Muscle of arm (tissue), 14 donors: ENCODE measurements at places on chromosomes 2 and 18. TPM values are rescaled to one million over a fixed set of nuclear protein-coding genes. Genes with fewer than 3 reads are reported as not detected.
A peak's percentile ranks its signal among the peaks of the same experiment; 100 is the strongest.

- no peak for DNase-seq
Observed at GRCh38 chr2:102789349-102790090, 27.7 kb downstream of the TMEM182 start.

TBR1 gene
- not detected for polyA plus RNA-seq

GRCh38 chr2:72576459-72576858 is 249.4 kb downstream of the EXOC6B start:
- DNase-seq, result no peak

- no peak for DNase-seq
Observed at GRCh38 chr2:102498414-102498813, 25.4 kb downstream of the SLC9A4 start.

DNA sequence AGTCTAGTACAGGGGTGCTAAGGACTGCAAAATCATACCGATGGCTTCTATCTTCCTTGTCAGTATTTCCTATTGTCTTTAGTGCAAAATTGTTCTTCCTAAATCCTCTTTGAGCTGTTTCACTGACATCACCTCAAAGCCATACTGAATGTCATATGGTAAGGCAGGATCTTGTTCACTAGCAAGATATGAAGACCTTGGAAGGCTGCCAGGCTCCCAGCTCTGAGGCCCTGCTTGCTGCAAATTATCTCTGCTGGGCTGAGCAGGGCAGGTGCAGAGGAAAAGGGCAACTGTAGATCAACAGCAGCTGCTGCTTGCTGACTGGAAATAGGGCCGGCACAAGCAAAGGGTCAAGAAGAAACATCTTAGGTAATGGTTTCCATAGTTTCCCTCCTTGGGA is 58.2 kb downstream of the PMAIP1 start:
- peak; percentile 54 for DNase-seq

CDK5R2 gene
- not detected for polyA plus RNA-seq

TRPM8 gene
- polyA plus RNA-seq, result not detected

HOXD3 gene
- 4.8 TPM for polyA plus RNA-seq

DNA sequence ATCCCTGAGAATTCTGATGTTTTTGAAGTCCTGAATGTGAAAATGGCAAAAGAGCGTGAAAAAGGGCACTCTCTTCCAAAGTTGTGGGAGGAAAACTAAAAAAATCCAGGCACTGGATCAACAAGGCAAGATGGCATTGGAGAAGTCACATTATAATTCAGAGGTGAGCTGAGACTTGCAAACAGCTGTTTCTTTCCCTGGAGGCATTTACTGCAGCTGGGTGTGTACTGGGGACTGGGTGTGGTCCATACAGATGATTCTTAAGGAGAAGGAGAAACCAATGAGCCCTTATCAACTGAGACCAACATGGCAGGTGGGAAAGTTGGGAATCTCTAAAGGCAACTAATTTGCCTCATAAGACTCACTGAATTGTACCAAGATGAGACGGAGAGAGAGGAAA is 313.9 kb downstream of the TRIB2 start:
- no peak for DNase-seq

IL36RN gene
- 5.0 TPM for polyA plus RNA-seq

DNA sequence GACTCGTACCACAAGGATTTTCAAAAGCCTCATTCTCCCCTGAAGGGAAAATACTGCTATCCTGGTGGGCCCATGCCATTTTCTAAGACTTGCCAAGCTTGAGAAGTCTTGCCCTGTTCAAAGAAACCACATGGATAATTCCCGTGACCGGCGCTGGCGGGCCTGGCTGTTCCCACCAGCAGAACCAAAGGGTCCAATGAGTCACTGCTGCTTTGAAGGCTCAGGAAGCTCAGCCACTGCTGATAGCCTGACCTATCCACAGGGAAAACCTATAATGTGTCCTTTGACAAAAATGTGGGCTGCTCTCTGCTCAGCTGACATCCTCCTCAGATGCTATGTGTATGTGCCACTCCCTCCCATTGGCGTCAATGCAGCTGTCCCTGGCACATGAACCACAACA is 137.9 kb upstream of the RAB12 start:
- no peak for DNase-seq

C1QL2 gene
- not detected for polyA plus RNA-seq

- no peak for DNase-seq
Observed at GRCh38 chr2:61157371-61158003, 4.5 kb upstream of the C2orf74 start.

GRCh38 chr2:152594022-152594766 is 123.1 kb downstream of the PRPF40A start:
- DNase-seq, result peak; percentile 46

GRCh38 chr18:3086871-3087270 is 73.9 kb upstream of the LPIN2 start:
- DNase-seq, result no peak

CYP1B1 gene
- polyA plus RNA-seq, result 5.7 TPM

DNA sequence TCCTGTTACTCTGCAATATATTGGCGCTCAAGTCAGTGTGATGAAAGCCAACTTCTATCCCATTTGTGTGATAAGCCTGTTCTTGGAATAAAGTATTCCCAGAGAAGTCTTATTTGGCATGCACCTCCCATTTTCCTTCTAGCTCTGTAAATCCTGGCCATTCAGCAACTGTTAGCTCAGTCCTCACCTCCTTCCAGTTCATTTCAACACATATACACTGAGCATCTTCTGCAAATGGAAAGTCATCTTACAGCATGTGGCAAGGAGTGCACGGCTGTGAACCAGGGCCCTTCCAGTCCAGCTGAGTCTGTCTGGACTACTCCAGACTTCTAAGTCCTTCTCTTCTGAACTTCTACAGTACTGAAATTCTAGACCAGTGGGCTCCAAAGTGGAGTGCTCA is 53.1 kb downstream of the SPATS2L start:
- peak; percentile 66 for DNase-seq

- no peak for DNase-seq
Observed at GRCh38 chr2:37713258-37713700, 41.8 kb upstream of the CDC42EP3 start.

- no peak for DNase-seq
Observed at GRCh38 chr2:191105082-191105481, 45.7 kb downstream of the STAT4 start.

DNA sequence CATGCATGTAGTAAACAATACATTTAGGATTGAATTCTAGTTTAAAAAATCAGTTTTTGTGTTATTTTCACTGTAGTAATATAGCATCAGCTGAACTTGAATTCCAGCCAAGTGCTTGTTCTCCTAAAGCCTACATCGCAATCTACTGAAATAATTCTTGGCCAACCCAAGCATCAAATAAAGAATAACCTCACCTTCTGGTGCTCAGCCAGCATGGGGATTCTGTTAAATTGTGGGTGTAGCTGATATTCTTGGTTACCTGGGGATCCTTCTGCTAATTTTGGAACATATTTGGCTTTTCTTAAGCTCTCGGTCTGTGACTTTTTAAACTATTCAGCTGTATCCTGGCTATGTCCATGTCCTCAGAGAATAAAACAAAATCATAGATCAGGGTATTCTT is 248.8 kb downstream of the NRXN1 start:
- DNase-seq, result peak; percentile 86

GRCh38 chr2:188576651-188577050 is 285.0 kb downstream of the GULP1 start:
- no peak for DNase-seq

DNA sequence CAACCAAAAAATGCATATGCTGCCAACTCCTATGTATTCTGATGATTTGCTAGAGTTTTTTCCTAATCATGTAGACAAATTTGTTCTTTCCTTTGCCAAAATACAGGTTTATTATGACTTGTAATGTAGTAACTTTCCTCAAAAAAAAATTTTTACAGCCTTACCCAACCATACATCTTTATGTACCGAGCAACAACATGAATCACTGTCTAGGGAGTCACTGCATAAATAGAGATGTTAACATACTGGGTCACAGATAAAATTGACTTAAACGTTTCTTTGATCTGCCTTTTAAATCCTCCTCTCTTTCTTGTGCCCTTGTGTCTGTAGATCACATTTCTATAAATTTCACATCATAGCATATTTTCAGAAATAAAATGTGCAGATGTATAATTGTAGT is 143.6 kb downstream of the MBD2 start:
- no peak for DNase-seq

DNA sequence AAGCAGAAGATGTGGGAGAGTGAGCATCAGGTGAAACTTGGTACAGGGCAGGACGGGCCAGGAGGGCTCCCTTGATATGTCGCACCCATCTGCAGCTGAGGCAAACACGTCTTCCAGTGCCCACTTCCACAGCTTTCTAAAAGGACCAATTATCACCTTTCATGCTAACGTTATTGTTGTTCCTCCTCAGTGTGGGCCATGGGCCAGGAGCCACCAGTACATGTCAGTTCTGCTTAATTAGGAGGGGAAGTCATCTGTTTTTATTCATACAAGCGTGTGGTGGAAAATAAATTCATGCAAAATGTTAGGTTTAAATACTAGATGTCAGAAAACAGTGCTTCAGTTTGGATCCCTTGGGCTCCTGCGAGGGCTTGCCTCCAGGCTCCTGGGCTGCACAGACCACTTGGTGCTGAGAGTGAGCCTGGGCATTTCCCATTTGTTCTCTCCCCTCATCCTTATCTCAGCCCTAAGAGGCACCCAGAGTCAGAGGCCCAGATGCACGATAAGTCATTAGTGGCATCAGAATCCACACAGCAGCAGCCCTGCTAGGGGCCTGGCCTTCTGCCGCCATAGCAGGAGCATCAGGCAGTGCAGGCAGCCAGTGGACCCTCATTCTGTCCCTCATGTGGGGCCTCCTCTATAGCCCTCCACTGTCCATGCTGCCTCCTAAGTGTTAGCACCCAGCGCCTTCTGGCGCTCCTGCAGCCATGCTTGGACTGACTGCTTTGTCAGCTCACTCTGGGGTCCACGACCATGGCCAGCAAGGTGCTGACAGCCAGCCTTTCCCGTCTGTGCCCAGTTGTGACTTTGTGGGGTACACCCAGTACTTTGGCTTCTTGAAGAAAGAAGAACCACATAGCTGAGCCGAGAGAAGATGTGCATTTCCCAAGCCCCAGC is 539.8 kb upstream of the RAB6C start:
- DNase-seq, result no peak

UGT1A10 gene
- not detected for polyA plus RNA-seq

DNA sequence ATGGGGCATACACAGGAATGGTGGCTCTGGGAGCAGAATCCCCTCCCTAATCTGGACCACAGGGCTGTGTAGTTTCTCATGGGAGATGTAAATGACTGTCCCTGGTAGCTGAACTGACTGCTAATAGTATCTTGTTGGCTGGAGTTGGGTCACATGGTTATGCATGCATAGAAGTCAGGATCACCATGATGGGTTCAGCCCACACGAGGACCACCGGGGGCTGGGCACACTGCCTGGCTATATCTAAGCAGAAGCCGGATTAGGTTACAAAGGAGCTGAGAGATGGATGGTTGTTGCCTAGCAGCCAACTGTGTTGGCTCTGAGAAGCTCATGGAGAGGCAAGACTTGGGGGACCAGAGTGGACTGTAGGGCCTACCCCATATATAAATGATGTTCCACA is 6.7 kb upstream of the MAP3K2 start:
- DNase-seq, result no peak

DNA sequence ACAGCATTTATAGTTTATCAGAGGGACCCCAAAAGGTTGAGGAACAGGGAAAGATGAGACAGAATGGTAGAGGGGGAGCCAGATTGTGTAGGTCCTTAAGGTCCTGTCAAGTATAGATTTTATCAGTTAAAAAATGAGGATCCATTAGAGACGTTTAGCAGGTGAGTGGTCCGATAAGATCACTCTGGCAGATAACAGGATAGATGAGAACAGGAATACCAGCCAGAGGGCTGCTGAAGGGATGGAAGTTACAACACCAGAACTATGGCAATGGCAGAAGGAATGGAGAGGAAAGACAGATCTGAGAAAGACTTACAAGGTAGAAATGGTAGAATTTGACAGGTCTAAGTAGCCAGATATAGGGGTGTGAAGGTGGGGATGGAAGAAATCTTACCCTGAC is 141.7 kb downstream of the CDH20 start:
- DNase-seq, result no peak

CHN1 gene
- polyA plus RNA-seq, result 8.7 TPM

GRCh38 chr2:98702858-98703620 is 27.9 kb downstream of the MGAT4A start:
- DNase-seq, result no peak

ADD2 gene
- polyA plus RNA-seq, result not detected

GLI2 gene
- polyA plus RNA-seq, result 6.7 TPM

MDH1 gene
- 384 TPM for polyA plus RNA-seq

CCDC85A gene
- 4.3 TPM for polyA plus RNA-seq

GRCh38 chr2:26297061-26297460 is 48.9 kb upstream of the SELENOI start:
- DNase-seq, result no peak

RGPD5 gene
- polyA plus RNA-seq, result 34.8 TPM

MC4R gene
- 0.19 TPM for polyA plus RNA-seq

MYO3B gene
- 0.16 TPM for polyA plus RNA-seq

GALNT13 gene
- polyA plus RNA-seq, result 0.77 TPM

GALNT14 gene
- not detected for polyA plus RNA-seq

DNA sequence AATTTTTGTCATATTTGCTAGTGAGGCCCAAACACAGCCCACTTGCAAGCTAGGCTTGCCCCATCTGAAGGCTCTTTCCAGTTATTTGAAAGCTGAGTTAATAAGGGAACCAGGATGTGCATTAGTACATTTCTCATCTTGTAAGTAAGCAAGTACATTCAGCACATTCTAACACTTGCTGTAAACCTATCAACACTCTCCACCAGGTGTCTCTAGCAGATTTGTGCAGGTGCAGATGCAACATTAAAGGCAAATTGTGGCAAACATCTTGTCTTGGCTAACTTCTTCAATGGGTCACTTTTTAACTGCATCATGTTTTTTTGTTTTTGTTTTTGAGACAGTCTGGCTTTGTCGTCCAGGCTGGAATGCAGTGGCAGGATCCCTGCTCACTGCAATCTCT is 25.3 kb upstream of the MFSD6 start:
- peak; percentile 29 for DNase-seq

GRCh38 chr18:9019135-9019534 is 83.4 kb upstream of the NDUFV2 start:
- DNase-seq, result no peak

DNA sequence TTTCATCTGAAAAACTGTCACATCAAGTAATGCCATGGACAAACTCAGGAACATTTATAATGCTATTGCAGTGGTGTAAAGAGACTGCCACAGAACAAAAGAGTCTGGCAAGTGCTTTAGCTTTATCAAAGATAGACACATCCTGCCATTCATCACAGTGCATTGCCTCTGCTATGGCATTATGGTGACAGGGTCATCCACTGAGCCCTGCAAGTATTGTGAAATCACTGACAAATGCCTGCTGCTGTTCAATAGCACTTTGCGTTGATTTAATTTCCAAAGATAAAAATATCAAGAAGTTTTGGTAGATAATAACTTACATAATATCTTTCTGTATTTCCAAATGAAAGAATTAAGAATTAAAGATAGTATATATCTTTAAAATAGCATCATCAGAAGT is 38.7 kb downstream of the NYAP2 start:
- DNase-seq, result no peak

AFF3 gene
- 15.7 TPM for polyA plus RNA-seq

- no peak for DNase-seq
Observed at GRCh38 chr18:13258921-13259320, 40.4 kb downstream of the LDLRAD4 start.
